RPMI7951 (cell line): ENCODE measurements at places on chromosomes 1 and 21. TPM values are rescaled to one million over a fixed set of nuclear protein-coding genes. Genes with fewer than 3 reads are reported as not detected.

DNA sequence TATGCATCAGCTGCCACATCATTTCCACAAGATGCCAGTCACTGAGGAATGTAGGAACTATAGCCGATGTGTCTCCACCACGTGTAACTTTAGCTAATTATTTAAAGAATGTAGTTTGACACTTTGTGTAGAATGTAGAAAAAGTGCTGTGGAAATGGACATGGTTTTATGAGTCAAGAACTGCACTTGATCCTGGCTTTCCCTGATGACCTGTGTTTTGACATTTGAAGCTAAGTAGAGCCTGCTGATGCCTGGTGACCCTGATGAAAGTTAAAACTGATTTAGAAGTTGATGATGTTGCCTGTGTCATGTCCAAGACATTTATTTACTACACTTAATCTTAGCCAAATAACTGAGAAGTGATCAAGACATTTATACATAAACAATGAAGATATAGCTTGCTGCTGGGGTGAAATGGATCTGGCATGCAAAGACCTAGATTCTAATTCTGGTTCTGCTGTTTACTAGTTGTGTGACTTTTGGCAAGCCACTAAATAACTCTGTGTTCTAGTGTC lies 4.4 kb upstream of the OSBPL9 start:
- DNase-seq: no peak

GRCh38 chr1:33741749-33742148 lies 122.1 kb upstream of the HMGB4 start:
- no peak for DNase-seq

The GSTM5 gene
- total RNA-seq: 0.48 TPM in 1 of 2 replicates, not detected in the other

DNA sequence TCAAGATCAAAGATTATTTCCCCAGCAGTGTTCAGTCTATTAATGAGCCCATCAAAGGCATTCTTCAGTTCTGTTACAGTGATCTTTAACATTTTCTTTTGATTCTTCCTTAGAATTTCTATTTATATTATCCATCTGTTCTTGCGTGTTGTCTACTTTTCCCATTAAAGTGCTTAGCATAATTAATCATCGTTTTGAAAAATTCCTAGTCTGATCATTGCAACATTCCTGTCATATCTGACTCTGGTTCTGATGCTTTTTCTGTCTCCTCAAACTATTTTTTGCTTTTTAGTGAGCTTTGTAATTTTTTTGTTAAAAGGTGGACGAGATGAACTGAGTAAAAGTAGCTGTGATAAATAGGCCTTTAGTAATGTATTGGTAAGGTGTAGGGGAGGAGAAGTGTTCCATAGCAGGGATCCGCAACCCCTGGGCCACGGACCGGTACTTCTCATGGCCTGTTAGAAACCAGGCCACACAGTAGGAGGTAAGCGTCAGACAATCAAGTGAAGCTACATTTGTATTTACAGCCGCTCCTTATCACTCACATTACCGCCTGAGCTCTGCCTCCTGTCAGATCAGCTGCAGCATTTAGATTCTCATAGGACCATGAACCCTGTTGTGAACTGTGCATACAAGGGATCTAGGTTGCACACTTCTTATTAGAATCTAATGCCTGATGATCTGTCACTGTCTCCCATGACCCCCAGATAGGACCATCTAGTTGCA lies 163.3 kb downstream of the PIK3R3 start:
- no peak for DNase-seq

GRCh38 chr1:6410248-6410893 lies 9.3 kb downstream of the HES2 start:
- DNase-seq: no peak

The STUM gene
- not detected in 2 replicates for total RNA-seq

The MFN2 gene
- total RNA-seq: 36.0 and 38.9 TPM in 2 replicates
